ENCODE measurements at places on chromosomes 5 and 9.

GRCh38 chr9:76701441-76702039, 62.7 kb upstream of the PCA3 start:
- DNase-seq = no peak

- no peak for DNase-seq
Measured at GRCh38 chr5:151298063-151298855, 5.3 kb downstream of the SLC36A3 start.

DNA sequence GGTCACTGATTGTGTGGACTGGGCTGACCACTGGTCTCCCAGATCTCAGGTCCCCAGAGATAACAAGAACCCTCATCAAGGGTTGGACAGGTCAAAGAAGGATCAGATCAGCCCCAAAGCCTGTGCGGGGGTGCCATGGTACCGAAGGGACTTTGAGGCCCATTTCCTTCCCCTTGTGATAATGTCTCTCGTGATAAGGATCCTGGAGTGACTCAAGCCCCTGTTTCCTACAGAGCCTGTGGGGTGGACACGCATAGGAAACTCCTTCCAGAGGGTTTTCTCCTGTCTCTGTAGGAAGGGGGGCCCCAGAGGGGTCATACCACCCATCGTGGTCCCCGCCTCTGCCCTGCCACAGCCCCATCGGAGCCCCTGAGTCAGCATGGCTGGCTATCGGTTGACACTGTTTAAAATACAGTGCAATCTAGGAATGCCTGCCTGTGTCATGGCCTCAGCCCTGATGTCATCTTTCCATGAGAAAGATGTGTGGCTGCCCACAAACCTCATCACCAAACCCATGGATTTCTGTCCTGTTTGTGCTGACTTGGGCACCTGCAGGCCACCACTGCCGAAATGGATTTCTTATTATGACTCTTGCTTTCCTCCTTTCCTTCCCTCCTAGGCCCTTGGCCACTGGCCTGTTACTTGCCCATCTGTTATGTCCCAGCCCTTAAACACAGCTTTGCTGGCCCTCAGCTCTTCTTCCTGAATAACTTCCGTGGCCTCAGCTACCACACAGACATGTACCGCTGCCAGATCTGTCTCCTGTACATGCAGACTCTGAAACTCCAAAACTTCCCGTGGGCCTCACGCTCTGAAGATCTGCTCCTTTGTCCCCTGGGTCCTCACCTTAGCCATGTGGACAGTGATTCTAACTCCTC, 2.9 kb upstream of the CSF2 start:
- DNase-seq = no peak

- DNase-seq = peak; percentile 4
Measured at GRCh38 chr5:42570966-42571960, 148.0 kb downstream of the GHR start.

- DNase-seq = no peak
Measured at GRCh38 chr9:71676460-71676859, 91.9 kb downstream of the CEMIP2 start.

GRCh38 chr5:135930949-135931295, 23.9 kb downstream of the LECT2 start:
- no peak for DNase-seq

- no peak for DNase-seq
Measured at GRCh38 chr9:133968966-133969617, 23.0 kb downstream of the VAV2 start.

DNA sequence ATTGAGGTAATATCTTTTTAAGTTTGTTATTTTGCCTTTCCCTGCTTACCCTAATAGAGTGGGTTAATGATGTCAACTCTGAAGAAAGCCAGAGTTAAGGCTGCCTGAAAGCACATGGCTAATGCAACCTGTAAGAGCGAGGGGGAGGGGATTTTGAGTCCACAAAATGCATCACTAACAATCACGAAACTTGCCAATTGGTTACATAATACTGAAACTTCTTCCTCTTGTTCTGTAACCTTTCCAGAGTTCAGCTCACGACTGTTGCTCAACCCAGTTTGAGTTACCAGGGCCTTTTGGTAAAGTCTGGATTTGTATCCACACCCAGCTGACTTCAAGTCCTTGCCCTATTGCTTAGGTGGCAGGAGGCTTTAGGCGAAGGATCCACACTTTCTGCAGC, 308.8 kb downstream of the EFNA5 start:
- DNase-seq = peak; percentile 59

DNA sequence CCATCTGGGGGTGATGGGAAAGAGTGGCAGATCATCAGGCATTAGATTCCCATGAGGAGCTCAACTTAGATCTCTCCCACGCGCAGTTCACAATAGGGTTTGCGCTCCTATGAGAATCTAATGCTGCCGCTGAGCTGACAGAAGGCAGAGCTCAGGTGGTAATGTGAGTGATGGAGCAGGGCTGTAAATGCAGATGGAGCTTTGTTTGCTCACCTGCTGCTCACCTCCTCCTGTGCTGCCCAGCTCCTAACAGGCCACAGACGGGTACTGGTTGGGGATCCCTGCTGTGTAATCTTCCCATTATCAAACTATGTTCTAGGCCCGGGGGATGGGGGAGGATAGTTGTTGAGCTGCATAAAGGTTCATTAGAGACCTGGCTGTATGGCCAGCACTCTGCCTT, 58.4 kb downstream of the UGCG start:
- no peak for DNase-seq

DNA sequence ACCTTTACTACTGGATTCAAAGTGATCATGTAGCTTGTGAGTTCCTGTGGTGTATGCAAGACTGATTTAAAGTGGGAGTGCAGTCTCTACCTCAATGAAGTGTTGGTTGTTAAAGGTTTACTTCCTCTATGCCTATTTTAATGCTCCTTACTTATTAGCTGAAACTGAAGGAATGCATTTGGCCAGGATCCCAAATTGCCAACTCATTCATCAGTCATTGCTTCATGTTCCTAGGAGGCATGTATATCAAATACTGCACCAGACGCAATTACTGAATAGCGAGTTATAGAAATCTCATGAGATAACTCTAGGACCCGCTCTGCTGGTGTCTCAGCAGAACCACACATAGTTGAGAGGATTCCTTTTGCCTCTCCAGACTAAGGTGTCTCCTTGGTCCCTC, 143.0 kb upstream of the RPS23 start:
- peak; percentile 87 for DNase-seq

All from LHCN-M2 (cell line).